ENCODE measurements at places on chromosomes 7 and 10. TPM values are rescaled to one million over a fixed set of nuclear protein-coding genes. Genes with fewer than 3 reads are reported as not detected.

GRCh38 chr7:122467661-122468449 lies 163.3 kb upstream of the FEZF1 start:
- DNase-seq: no peak

- no peak for DNase-seq
Observed at GRCh38 chr10:71089162-71089561, 123.2 kb upstream of the UNC5B start.

DNA sequence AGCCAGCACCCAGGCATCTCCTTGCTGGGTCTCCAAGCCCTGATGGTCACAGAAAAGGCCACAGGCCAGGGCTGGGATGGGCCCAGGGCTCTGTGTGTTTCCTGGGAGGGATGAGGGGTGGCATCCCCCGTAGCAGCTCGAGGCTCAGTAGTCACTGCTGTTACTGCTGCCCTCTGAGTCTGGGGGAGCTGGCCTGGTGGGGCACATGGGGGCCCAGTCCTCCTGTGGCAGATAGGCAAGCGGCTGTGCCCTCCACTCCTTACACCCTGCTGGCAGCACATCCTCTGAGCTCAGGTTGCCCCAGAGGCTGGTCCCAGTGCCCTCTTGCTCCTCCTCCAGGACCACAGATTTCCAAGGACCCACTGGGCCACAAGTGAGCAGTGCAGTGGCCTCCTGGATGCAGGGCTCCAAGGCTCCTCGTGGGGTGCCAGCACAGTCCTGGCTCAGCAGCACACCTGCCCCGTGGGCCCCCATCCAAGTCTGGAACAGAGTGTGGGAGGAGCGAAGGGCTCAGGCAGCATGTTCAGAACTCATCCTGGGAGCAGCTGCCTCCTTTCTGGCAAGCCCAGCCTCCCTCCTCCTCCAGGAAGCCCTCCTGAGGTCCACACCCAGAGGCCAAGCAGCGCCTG lies 31.5 kb upstream of the TUBB8 start:
- no peak for DNase-seq

SLC13A1 gene
- total RNA-seq: not detected

DNA sequence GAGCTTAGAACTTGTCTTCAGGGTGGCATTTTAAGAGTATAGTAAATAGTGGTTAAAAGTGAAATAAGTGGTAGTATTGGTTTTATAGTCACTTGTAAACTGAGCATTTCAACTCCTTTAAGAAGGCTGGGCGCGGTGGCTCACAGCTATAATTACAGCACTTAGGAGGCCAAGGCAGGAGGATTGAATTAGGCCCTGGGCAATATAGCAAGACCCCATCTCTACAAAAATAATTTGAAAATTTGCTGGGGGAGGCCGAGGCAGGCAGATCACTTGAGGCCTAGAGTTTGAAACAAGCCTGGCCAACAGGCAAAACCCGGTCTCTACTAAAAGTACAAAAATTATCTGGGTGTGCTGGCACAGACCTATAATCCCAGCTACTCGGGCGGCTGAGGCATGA lies 64.4 kb upstream of the BAMBI start:
- DNase-seq: no peak

DNA sequence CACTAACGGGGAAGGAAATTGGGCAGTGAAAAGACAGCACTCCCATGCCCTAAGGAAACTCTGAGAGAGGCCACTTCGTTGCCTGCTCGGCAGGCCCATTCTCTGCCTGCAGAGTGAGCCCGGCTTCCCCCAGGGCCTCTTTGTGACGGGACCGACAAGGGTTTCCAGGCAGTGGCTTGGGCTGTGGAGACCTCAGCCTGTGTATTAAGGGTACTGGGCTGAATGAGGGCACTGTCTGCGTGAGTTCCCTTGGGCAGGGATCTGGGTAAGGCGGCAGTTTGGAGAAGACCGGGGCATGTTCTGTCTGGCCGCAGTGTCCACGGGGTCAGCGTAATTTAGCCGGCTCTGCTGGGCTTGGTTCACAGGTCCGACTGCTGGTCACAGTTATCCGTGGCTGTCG lies 237.2 kb downstream of the MGMT start:
- no peak for DNase-seq

RBP3 gene
- not detected for total RNA-seq

ADIRF gene
- total RNA-seq: 158 TPM

GRCh38 chr10:96138102-96138501 lies 8.0 kb downstream of the ZNF518A start:
- DNase-seq: no peak

DNA sequence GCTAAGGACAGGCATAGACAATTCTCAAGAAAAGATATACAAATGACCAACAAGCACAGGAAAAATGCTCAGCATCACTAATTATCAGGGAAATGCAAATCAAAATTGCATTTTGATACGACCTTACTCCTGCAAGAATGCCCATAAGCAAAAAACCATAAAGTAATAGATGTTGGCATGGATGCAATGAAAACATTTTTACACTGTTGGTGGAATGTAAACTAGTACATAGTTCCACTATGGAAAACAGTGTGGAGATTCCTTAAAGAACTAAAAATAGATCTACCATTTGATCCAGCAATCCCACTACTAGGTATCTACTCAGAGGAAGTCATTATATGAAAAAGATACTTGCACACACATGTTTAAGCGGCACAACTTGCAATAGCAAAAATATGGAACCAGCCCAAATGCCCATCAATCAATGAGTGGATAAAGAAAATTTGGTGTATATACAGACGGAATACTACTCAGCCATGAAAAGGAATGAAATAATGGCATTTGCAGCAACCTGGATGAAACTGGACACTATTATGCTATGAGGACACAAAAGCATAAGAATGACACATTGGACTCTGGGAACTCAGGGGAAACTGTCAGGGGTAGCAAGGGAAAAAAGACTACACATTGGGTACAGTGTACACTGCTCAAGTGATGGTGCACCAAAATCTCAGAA lies 59.3 kb downstream of the DGKI start:
- no peak for DNase-seq

DNA sequence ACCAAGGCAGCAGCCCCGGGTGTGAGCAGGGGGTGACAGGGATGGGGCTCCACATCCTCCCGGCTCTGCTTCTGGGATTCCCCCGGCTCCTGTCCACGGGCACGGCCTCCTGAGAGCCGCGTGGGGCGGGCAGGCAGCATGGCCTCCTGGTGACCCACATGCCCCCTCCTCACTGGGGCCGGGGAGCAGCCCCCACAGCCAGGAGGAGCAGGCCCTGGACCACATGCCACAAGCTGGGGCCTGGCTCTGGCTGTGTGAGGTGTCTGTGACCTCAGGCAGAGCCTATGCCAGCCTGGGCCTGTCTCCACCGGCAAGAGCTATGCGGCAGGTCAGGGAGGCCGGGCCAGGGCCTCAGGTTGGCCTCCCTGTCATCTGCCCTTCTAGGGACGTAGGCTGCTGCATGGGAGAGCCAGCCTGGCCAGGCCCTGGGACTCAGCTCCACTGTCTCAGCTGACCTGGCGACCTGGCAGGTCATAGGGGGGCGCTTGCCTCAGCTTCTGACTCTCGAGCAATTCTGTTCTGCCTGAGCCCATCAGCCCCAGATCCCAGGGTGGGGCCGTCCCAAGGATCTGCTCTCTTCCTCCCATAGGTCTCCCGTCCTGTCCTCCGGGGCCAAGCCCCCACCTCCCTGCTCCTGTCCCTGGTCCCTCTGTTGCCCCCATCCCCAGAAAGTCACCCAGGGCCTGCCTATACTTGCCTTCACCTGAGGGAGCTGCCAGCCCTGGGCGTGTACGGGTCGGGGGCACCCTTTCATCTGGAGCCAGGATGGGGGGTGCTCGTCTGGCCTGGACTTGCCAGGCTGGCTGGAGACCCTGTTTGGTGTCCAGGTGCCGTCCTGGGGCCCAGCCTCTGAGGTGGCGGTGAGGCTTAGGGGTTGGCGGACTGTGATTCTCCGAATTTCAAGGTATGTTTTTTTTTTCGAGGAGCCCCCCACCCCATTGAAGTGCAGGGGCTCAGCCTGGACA lies 3.9 kb upstream of the TMEM184A start:
- DNase-seq: no peak

THAP5 gene
- total RNA-seq: 26.6 TPM

DNA sequence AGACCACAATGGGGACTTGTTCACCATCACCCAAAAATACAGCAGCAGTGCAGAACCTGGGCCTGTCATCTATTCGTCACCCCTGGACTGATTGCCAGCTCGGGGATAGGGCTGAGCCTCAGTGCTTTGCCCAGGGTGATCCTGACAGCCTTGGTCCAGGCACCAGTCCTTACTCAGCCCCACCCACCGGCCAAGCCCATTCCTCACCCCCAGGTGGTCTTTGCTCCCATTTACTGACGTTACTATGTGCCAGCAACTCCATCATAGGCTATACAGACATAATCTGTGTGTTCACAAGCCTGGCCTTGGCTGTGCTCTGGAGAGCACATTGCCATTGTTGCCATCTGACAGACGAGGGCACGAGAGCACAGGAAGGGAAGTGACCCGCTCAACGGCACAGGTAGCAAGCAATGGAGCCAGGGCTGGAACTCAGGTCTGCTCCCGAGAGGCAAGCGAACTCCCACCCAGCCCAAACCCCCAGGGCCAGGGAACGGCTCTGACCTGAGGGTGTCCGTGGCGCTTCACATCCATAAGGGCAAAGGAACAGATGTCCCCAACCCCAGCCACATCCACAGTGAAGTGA lies 6.8 kb downstream of the ATG9B start:
- no peak for DNase-seq

GRCh38 chr7:155540553-155540952 lies 5.8 kb downstream of the CNPY1 start:
- DNase-seq: no peak

- no peak for DNase-seq
Observed at GRCh38 chr7:150358433-150358832, 10.2 kb upstream of the REPIN1 start.

PDZD7 gene
- 1.6 TPM for total RNA-seq

- DNase-seq: no peak
Observed at GRCh38 chr10:27618906-27619305, 114.8 kb downstream of the RAB18 start.

FANK1 gene
- 11.5 TPM for total RNA-seq

GRCh38 chr10:12729885-12730284 lies 271.6 kb downstream of the CCDC3 start:
- no peak for DNase-seq

DNA sequence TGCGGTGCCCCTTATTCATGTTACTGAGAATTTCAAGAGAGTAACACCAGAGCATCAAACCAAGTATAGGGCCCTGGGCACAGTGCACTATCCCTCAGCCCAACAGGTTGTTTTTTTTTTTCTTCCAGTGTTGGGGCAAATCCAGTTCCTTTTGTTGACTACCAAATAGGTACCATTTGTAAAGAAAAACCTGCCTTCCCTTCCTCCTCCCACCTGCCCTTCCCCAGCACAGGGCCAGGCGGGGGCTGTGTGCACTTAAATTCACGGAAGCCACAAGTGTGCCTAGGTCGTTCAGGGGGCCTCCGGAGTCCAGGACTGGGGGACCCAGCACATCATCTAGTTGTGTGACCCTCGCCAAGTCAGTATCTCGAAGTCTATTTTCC lies 595 bp upstream of the SFXN4 start:
- DNase-seq: no peak

- no peak for DNase-seq
Observed at GRCh38 chr10:115981081-115981480, 291.9 kb downstream of the GFRA1 start.

TUBB8 gene
- 0.38 TPM for total RNA-seq

GPR85 gene
- 4.5 TPM for total RNA-seq

DNA sequence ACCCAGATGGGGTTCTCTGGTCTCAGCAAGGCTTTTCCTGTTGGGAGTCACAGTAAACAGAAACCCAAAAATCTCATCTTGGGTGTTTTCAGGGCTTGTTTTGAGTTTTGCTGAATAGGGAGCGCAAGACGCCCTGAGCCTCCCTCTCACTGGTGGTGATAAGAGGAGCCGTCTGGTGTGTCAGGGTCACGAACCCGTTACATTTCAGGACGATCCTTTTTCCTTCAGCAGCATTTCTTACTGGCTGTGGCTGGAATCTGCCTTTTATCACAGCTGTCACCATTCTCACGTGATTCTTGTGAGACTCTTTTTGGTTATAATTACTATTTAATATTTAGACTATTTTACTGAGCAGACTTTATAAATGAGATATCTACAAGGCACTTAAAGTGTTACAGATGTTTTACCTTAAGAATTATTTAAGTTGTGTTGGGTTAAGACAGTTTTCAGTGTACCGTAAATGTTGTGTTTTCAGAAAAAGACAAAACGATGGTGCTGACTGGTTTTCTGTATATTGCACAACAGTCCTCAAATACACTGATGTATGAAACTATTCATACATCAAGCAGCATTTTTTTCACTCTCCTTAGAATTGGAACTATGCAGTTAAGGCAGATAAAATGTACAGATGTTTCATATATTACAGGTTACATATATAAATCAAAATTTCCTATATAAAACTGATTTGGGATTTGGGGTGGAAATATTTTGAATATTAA lies 2.2 kb upstream of the GET4 start:
- DNase-seq: no peak

DNA sequence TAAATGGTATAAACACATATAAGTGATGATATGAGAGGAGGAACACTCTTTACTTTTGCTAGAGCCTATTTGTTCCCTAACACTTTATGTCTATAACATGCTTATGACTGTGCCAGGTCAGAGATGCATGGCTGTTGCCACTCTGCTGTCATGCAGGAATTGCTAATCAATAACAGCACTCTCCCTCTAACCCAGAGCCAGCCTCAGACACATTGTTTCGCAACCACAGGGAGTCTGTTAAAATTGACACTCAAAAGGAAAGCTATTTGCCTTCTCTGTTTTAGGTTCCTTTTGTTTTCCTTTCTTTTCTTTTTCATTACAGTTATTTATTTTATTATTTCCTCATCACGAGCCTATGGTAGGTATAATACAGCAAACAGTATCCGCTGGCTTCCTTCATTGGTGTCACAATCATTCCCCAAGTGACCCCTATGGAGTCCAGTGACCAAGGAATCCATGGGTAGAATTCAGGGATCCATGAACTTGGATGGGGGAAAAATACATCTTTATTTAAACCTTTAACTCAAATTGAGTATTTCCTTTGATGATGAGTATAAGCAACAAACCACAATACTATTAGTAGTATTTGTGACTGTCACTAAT lies 6.8 kb downstream of the PON2 start:
- no peak for DNase-seq

DNA sequence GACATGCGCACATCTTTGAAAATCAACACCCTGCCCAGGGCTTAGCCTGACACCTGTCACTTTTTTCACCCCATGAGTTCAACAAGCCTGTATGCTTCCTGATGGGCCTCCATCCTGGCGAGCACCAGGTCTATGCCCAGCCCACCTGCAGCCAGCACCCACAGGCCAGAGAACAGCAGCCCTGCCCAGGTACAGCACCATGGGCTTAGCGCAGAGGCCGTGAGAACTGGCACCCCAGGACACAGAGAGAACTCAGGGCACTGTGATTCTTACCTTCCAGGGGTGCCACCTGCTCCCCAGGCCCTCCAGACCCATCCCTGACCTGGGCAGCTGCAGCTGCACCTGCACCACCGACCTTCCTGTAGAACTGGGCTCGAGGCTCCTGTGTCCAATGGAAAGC lies 536.6 kb downstream of the TCERG1L start:
- DNase-seq: no peak

DNA sequence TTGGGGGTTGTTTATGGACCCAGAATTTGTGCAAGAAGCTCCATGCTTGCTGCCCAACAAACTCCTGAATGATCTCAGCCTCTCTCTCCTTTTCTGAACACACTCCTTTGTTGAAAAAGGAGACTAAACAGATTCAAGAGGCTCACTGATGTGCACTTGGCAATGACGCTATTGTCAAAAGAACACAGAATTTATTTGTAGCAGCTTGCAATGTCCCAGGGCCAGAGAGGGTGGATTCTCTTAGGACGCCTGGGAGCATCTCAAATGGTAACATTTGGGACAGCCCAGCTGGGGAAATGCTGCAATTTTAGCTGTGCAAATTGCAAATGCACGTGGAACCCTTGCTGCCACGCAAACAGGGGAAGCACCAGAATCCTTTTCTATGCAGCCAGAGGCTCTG lies 79.9 kb downstream of the GPR26 start:
- DNase-seq: no peak

SPOCK2 gene
- 108 TPM for total RNA-seq
